ENCODE measurements at places on chromosomes 1 and 21. TPM values are rescaled to one million over a fixed set of nuclear protein-coding genes. Genes with fewer than 3 reads are reported as not detected.

AMY2A gene
- total RNA-seq = not detected

SYCP1 gene
- not detected for total RNA-seq

HSD17B7 gene
- total RNA-seq = 27.3 TPM

TNFRSF9 gene
- not detected for total RNA-seq

NDUFS2 gene
- total RNA-seq = 85.2 TPM

KRTAP10-9 gene
- not detected for total RNA-seq

DNA sequence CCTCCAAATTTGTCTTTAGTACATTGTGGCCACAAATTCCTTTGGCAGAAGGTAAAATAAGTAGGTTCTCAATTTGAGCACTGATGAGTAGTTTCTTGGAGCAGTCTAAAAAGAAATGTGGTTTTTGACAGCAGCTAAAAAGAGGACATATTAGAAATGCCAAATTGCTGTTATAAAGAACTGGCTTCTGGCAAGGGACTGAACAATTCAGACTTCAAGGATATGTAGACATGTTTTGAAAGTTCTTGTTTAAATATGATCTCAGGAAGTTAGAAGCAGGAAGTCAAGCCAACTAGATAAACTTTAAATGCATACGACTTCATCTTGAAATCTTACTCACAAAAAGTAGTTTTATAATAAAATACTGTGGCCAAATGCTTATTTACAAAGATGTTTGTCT, 18.8 kb downstream of the C1orf52 start:
- DNase-seq = no peak

- no peak for DNase-seq
Measured at GRCh38 chr1:114105421-114105979, 48.2 kb downstream of the SYT6 start.

DNA sequence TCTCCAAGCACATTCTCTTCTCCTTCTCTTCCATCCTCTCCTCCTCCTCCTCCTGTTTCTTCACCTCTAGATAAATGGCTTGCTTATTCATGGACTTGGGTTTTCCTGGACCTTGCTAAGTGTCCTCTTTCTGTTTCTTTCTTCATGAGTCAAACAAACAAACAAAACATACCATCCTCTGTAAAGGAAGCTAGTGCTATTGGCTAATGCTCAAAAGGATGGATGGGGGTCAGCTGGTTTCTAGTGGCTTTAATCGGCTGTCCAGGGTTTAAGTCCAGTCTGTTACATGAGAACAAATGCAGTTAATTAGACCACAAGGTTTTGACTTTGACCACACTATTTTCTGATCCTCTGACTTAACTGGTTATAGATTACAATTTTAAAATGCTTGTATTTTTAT, 83.8 kb upstream of the TSPAN2 start:
- no peak for DNase-seq

DNA sequence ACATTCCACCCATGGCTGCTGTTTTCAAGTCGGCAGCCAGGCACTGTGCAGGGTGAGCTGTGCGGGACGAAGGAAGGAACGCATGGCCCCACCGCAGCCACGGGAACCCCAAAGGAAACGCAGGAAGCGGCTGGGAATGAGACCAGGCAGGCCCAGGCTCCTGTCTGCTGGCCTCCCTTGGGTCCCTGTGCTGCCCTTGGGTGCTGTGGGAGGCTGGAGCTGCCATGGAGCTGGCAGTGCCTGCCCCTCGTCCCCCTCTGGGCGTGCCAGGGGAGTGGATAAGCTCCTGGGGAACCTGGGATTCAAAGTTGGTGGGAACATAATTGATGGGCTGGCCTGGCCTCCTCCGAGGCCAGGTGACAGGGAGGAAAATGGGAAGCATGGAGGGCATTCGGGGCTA, 5.3 kb upstream of the KRTAP10-4 start:
- DNase-seq = no peak

- DNase-seq = peak; percentile 52
Measured at GRCh38 chr1:58848818-58849411, 65.1 kb upstream of the JUN start.

- DNase-seq = no peak
Measured at GRCh38 chr1:108028841-108029388, 63.9 kb upstream of the VAV3 start.

GRCh38 chr21:39610703-39611102, 2.0 kb upstream of the B3GALT5 start:
- no peak for DNase-seq

DNA sequence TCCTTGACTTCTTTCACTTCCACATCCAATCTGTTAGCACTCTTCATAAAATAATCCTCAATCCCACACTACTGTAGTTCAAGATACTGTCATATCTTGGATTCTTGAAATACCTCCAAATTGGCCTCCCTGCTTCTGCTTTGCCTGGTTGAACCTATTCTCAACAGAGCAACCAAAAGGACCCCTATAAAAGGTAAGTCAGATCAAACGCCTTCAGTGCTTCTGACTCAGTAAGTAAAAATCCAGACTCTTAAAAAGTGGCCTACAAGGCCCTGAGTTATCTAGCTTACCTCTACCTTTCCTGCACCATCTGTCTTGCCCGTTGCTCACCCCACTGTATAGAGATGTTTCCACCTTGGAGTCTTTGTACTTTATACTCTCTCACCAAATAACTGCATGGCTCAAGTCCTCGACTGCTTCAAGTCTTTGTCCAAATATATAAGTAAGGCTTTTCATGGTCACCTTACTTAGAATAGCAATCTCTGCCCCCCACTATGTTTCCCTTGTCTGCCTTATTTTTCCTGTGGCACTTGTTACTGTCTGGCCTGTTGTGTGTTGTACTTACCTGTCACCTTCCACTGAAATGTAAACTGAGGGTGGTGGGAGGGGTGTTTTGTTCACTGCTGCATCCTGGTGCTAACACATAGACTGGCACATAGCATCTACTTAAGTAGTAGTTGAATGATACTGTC, 5.1 kb upstream of the PIGV start:
- no peak for DNase-seq

DNA sequence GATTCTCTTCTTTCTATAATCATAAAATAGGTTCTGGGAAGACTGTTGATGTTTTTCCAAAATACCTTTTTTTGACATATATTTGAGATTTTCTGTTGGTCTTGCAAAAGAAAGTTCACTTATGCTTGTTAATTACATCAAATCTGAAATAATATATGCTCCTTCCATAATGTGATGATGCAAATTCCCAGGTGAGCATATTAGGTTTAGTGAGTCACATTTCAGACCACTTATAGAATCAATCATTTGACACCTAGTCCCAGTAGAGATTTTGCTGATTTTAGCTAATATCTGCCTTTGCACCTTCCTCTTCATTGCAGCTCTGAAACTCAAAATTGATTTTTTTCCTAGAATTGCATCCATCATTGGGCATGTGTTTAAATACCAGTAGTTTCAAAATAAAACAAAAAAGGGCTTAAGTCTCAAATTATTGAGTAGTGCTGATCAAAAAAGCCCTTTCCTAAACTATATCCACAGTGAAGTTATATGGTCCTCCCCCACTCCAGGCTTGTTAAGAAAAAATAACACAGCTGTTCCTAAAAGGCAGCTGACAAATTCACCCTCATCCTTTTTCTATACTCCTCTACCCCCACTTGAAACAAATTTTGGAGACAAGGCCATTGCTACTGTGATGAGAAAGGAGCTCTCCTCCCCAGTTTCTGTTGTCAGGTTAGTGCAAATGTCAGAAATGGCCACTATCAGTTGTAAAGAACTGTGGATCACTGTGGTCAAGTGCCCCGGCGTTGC, 37.1 kb upstream of the KCNQ4 start:
- DNase-seq = no peak

GRCh38 chr1:16202281-16203210, 9.9 kb downstream of the ARHGEF19 start:
- no peak for DNase-seq

- no peak for DNase-seq
Measured at GRCh38 chr1:203930342-203930741, 68.9 kb downstream of the SNRPE start.

DNA sequence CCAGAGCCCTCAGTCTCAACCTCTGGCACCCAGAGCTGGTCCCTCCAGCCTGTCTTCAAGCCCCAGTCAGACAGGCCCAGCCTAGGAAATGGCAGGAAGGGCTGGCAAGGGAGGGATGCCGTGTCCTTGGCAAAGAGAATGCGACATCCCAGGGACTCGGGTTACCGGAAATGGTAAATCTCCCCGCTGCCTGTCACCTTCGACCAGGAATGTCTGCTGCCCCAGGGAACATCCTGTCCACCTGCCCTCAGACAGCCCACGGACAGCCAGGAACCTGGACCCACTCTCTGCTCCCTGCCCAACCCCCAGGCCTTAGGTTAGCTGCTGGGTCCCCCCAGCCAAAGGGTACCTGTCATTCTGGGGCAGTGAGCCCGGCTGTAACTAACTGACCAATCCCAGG, 23.9 kb downstream of the HSPG2 start:
- DNase-seq = no peak

GRCh38 chr1:232207073-232207866, 422.7 kb downstream of the SIPA1L2 start:
- DNase-seq = no peak

DNA sequence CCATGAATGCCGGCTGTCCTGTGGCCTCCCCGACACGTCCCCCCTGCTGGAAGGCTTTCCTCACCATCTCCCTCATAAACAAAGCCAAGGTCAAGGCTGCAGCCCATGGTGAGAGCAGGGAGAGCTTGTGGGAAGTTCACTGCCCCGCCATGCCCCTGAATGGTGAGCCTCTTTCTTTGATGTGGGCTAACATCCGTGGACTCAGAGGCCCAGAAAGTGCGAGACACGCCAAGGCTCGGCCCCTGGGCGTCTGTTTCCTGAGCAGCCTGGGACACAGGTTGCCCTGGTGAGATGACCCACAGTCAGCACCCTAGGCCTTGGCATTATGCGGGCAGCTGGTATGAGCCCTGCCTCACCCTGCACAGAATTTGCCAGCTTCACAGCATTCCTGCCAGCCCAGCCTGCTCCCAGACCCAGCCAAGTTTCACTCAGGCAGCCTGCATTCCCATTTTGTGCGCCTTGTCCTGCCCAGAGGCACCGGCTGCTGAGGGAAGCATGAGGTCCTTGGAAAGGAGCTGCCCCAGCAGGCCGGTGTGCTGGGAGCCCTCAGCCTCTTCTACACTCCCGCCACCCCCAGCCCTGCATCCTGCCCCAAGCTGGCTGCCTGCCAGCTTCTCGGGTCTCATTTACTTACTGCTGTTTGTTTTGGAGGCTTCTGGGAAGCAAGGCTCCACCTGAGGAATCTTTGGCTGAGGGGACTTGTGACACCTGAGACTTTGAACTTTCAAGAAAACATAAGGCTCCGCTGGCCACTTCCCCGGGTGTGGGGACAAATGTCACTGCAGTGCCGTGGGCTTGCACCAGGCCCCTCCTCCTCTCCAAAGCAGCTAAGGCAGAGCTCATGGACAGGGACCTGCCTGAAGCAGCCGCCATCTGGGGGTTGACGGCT, 31.9 kb downstream of the NEK2 start:
- DNase-seq = no peak
